ENCODE measurements at places on chromosomes 5 and 9. TPM values are rescaled to one million over a fixed set of nuclear protein-coding genes. Genes with fewer than 3 reads are reported as not detected.
A peak's percentile ranks its signal among the peaks of the same experiment; 100 is the strongest.

SELENOP gene
- total RNA-seq, result 0.12 TPM

SHC3 gene
- total RNA-seq, result not detected

CCDC192 gene
- not detected for total RNA-seq

HARS2 gene
- total RNA-seq, result 30.7 TPM

RPL37 gene
- total RNA-seq, result 1,192 TPM

- peak within 1 kb of the TSS; percentile 84 for H3K4me3 ChIP-seq
- H3K27ac ChIP-seq, result peak within 1 kb of the TSS; percentile 91
- H3K36me3 ChIP-seq, result peaks cover 2% of the 10 kb centered on the region
Measured at GRCh38 chr5:108747774-108748400, at the start of gene FER. Gene FER, plus strand, starts transcription at chr5:108747897. Its CDS starts 50,286 bp downstream, at chr5:108798183.

- peaks cover 31% of the 10 kb centered on the region for H3K27me3 ChIP-seq
- H3K36me3 ChIP-seq, result no peaks in the 10 kb centered on the region
- DNase-seq, result no peak
- no peaks in the 10 kb centered on the region for H3K4me1 ChIP-seq
Measured at GRCh38 chr9:97755618-97756267, 58.6 kb upstream of the XPA start.

- H3K36me3 ChIP-seq, result no peaks in the 10 kb centered on the region
- no peaks in the 10 kb centered on the region for H3K27me3 ChIP-seq
- no peak for DNase-seq
- H3K27ac ChIP-seq, result no peak overlapping the region
Measured at GRCh38 chr5:18378066-18378465, 743.8 kb downstream of the TAF11L14 start.

GRCh38 chr5:10988622-10989021 lies 227.6 kb upstream of the DAP start:
- H3K27ac ChIP-seq, result no peak overlapping the region
- H3K36me3 ChIP-seq, result no peaks in the 10 kb centered on the region
- H3K4me1 ChIP-seq, result peaks cover 8% of the 10 kb centered on the region
- no peaks in the 10 kb centered on the region for H3K27me3 ChIP-seq
- H3K4me3 ChIP-seq, result no peak overlapping the region
- no peak for DNase-seq

DNA sequence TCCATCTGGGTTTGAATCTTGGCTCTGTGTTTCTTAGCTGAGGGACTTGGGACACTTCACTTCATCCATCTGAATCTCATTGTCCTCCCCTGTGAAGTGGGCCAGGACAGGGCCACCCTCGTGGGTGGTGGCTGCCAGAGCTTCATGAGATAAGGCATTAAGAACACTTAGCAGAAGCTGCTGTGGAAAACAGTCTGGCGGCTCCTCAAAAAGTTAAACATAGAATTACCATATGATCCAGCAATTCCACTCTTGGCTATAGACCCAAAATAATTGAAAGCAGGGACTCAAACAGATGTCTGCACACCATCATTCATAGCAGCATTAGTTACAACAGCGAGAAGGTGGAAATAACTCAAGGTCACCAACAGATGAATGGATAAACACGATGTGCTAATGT lies 42.4 kb upstream of the GGTA1 start:
- no peak overlapping the region for H3K27ac ChIP-seq
- H3K4me3 ChIP-seq, result no peak overlapping the region
- DNase-seq, result no peak

GRCh38 chr5:56569566-56569965 lies 245.8 kb upstream of the MAP3K1 start:
- H3K4me3 ChIP-seq, result no peak overlapping the region
- H3K27me3 ChIP-seq, result peaks cover 16% of the 10 kb centered on the region
- no peak for DNase-seq
- no peak overlapping the region for H3K27ac ChIP-seq

DNA sequence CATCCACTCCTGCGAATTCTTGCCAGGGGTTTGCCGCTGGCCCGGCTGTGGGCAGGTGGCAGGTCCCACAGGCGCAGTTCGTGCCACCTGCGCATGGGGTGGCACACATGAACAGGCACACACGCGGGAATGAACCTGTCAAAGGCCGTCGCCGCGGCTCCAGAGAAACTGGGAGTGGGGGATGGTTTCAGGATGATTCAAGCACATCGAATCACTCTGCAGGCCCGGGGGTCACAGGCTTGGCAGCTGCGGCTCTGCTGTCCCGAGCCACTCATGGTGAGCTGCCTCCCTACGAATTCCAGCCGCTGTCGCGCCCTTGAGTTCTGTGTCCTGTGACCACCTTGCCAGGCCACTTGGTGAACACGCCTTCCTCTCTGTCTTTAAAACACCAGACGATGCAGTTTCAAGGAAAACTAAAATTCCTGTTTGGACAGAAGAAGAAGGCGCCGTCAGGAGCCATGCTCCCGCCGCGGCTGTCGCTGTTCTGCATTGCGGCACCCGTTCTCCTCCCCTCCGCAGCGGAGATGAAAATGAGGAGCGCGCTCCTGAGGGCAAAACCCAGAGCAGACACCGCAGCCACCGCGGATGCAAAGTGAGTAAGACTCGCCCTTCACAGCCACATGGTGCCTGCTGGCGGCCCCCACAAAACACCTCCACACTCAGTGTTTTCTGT lies 15.4 kb upstream of the EXOC3 start:
- H3K4me1 ChIP-seq, result peaks cover 20% of the 10 kb centered on the region
- no peak overlapping the region for H3K27ac ChIP-seq
- no peak overlapping the region for H3K4me3 ChIP-seq
- peak; percentile 31 for DNase-seq
- no peaks in the 10 kb centered on the region for H3K27me3 ChIP-seq
